ENCODE measurements at places on chromosomes 4 and X.
A peak's percentile ranks its signal among the peaks of the same experiment; 100 is the strongest.

- no peak for DNase-seq
Measured at GRCh38 chrX:103330681-103331288, 746 bp downstream of the TCEAL7 start.

- peak; percentile 55 for DNase-seq
Measured at GRCh38 chr4:154807042-154807630, 26.1 kb downstream of the RBM46 start.

- DNase-seq: no peak
Measured at GRCh38 chr4:136371231-136371630, 1161.1 kb downstream of the PCDH18 start.

DNA sequence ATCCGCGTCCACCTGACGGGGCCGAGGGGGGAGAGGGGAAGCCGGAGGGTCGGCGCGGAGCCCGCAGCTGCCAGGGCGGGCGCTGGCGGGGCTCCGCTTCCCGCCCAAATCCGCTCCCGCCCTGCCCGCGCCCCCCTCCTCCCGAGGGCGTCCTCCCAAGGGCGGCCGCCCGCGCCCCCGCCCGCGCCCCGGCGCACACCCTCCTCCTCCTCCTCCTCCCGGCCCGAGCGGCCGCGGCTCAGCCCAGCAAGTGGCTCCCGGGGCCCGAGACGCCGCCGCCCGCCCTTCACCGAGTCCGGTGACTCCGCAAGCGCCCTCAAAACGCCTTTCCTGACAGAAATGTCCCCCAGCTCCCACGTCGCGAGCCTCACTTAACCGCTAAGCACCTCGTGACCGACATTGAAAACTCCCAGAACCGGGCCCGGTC is 487 bp downstream of the HMGB2 start:
- DNase-seq: peak; percentile 79

DNA sequence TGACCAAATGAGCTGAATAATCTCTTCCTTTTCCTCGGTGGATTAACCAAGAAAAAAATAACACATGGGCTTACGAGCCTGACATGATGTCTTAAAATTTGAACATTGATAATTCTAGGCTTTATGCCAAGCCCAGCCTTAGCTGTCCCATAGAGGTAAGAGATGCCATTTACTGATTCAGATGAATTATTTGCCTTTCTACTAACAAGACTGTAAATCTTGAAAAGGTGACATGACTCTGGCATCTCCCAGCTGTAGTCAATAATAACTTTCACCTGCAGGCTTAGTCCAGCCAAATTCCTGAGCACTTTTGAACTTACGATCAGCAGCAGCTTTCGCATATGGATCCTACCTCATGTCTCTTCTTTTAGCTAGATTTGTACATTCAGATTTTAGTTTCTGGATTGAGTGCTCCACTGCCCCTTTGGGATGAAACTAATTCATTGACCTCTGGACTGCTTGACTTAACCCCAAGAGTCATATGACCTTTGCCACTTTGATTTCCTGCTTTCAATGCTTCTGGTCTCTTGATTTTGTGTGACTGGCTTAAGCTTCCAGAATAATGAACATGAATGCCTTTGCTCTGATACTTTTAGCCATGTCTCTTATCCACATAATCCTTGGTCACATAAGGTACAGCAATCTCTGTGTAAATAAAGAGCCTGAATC is 876.4 kb upstream of the SLIT2 start:
- DNase-seq: no peak

DNA sequence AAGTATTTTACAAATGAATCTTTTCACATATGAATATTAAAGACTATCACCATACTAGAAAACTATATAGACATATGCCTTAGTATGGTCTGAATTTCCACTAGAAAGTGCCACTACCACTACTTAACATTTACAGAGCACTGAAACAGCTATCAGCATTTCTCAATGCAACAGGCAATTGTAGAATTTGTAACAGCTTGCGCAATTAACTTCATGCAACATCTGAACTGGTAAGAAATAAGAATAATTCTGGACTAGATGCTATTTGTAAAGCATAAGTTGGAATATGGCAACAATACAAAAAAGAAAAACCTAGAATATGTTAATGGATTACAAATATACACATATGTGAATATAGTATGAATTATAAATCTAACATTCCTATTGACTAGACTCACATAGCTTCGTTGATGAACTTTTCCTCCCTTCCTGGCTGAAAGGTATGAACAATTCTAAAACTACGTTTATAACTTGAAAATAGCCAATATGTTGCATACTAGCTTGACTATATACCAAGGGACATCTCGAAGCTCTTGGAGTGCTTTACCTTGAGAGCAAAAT is 82.0 kb downstream of the ATP8A1 start:
- no peak for DNase-seq

DNA sequence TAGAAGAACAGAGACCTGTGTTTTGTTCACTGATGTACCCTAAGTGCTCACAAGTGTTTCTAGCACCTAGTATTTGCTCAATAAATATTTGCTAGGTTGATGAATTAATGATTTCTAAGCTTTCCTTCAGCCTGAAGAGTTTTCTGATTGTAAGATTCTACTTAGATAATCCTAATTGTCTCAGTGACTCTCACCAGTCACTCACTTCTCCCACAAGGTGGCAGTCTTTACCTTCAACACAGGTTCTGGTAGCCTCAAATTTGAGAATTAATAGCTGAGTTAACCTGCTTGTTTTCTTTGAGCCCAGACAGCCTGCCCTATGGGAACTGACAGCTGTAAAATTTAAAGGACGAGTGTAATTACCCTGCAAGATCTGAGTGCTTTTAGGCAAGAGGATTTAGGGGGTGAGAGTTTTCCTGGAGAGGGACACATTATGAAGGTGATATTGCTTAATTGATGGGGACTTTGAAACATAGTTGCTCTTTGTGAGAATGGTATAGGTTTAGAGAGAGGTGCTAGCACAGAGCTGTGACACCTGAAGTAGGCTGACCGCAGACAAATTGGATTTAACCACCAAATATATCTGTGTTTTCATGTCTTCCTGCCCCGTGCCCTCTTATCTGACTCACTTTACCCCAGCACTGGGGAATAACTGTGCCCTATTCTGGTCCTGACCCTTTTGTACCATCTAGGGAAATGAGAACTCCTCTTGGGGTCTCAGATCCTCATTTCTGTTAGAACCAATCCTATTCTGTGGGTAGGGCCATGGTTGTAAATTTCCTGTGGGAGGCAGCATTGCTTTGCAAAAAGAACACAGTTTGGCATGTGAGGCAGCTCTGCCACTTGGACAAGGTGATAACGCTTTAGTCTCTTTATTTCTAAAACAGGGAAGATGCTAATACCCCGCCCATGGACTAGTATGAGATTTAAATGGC is 27.7 kb downstream of the CD38 start:
- peak; percentile 72 for DNase-seq

- peak; percentile 7 for DNase-seq
Measured at GRCh38 chr4:139461022-139461628, 7.2 kb downstream of the RAB33B start.

DNA sequence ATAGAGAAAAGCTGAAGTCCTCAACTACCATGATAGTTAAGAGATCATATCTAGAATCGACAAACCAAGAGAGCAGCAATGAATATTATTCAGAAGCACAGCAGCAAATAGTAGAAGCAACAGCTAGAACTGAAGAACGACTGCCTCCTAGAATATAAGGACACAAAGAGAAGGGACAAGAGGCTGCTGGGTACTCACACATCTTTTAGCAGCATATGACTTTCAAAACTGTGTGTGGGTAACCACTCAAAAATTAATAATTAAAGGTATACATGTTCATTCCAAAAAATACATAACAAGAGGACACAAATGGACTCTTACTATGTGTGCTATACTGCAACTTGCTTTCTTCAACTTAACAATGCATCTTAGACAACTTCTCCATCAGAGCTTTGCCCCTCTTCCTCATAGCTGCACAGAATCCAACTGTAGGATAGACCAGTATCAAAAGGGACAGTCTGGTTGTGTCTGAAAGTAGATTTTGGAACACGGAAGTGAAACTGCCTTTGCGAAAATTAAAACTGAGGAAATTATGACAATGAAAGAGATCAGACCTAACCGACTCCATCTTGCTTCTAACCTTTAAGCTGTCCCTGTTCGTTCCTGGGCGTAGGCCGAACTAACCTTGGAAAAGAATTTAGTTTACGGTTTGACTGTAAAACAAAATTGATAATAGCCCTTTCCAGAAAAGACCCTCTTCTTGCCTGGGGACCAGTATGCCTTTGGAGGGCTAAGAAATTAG is 125.7 kb downstream of the SH3KBP1 start:
- DNase-seq: no peak

GRCh38 chr4:105536601-105537000 is 15.8 kb upstream of the ARHGEF38 start:
- DNase-seq: peak; percentile 10

GRCh38 chr4:158051401-158052235 is 121.2 kb downstream of the GASK1B start:
- no peak for DNase-seq

- no peak for DNase-seq
Measured at GRCh38 chrX:154727871-154728270, 23.0 kb downstream of the GAB3 start.
